ENCODE measurements at places on chromosomes 11 and 22.

DNA sequence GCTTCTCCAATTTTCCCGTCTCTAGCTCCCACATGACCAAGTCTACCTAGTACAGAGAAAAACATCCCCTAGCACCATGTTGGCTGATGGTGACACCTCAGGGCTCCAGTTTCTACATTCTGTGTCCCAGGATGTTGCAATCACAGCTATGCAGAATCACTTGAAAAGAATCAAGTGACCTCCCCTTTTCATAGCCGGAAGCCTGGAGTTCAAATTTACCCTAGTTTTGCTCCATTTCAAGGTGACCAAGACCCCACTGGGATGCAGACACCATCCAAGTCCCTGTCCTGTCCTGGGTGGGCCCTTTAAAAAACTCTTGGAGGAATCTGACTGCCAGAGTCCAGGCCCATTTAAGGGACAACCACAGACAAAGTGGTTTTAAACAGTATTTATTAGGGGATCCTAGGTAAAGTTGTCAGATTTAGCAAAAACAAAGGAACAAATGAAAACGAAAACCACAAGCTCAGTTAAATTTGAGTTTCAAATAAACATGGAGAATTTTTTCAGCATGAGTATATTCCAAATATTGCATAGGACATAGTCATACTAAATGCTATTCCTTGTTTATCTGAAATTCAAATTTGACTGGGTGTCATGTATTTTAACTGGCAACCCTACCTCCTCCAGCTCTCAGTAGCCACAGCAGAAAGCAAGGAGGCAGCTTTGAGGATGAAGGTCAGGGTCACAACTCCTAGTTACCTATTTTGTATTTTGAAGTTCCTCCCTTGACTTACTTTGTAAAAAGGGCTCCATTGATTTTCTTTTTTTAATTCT, 52.4 kb downstream of the MIAT start:
- no peak for DNase-seq

GRCh38 chr11:62169448-62169847, 20.6 kb upstream of the SCGB1D1 start:
- DNase-seq: no peak

GRCh38 chr11:128502726-128503125, 84.6 kb downstream of the ETS1 start:
- DNase-seq: no peak

- DNase-seq: no peak
Observed at GRCh38 chr11:74284466-74284865, 27.0 kb downstream of the P4HA3 start.

DNA sequence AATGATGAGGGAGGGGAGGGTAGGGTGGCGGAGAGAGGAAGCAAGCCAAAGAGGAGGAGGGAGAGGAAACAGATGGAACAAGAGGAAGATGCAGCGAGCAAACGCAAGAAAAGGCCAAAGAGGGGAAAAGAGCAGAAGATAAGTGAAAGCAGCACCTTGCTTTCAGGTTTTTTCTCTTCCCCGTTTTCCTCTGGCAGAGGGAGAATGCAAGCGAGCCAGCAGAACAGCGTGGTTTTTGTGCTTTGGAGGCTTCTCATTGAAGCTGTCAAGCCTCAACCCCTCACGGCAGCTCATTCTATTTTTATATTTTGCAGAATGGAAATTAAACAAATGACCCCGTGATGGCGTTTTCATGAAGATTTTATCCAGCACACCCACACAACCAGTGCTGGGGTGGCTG, 67.1 kb upstream of the GRAMD1B start:
- no peak for DNase-seq

DNA sequence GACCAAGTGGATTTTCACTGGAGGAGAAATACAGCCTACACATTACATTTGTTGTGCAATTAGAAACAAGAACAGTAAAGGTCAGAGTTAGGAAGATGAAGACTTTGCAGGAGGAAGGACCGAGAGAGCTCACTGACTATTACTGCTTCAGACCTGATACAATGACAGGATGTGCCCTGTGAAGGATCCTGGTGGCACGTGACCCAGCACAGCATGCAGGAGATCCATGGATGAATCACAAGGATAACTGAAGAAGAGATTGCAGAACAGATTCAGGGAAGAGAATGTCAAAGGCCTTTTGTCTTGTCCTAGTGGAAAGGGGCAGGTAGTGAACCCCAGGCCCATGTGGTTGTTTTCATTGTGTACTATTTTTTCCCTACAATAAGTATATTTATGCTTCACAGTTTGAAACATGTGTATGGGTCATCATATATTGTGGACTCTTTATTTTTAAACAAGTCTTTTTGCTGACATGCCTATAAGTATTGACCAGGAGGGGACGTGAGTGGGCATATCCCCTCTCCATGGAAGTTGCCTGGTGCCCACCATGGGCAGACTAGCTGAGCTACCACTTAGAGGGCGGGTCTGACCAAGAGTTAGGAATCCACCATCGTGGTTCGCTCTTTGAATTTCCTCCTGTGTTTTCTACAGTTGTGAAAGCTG, 44.3 kb downstream of the RASSF10 start:
- DNase-seq: no peak

DNA sequence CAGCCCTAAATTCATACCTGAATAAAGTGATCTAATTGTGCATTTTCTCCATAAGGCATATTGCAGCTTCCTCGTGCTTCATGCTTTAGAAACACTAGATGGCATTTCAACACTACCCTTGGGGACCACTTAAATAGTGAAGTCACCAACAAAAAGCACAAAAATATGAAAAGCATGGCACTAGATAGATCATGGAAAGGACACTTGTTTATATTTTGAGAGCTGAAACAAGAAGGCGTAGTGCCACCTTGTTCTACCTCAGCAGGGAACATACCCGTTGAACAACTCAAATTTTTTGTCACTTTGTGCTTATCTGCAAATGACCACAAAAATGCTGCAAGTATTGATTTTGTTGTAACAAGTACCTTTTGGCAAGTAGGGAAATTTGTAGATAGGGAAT, 8.6 kb downstream of the TBCEL start:
- no peak for DNase-seq

DNA sequence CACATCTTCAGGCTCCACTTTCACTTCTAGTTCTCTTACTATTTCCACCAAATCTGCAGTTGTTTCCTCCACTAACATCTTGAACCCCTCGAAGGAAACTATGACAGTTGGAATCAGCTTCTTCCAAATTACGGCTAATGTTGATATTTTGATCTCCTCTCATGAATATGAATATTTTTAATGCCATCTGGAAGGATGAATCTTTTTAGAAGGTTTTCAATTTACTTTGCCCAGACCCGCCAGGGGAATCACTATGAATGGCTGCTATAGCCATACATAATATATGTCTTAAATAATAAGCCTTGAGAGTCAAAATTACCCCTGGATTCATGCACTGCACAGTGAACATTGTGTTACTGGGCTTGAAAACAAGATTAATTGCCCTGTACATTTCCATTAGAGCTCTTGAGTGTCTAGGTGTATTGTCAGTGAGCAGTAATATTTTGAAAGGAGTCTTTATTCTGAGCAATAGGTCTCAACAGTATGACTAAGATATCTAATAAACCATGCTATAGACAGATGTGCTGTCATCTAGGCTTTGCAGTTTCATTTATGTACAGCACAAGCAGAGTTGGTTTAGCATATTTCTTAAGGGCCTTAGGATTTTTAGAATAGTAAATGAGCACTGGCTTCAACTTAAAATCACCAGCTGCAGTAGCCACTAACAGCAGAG, 48.3 kb upstream of the LRRC55 start:
- no peak for DNase-seq

DNA sequence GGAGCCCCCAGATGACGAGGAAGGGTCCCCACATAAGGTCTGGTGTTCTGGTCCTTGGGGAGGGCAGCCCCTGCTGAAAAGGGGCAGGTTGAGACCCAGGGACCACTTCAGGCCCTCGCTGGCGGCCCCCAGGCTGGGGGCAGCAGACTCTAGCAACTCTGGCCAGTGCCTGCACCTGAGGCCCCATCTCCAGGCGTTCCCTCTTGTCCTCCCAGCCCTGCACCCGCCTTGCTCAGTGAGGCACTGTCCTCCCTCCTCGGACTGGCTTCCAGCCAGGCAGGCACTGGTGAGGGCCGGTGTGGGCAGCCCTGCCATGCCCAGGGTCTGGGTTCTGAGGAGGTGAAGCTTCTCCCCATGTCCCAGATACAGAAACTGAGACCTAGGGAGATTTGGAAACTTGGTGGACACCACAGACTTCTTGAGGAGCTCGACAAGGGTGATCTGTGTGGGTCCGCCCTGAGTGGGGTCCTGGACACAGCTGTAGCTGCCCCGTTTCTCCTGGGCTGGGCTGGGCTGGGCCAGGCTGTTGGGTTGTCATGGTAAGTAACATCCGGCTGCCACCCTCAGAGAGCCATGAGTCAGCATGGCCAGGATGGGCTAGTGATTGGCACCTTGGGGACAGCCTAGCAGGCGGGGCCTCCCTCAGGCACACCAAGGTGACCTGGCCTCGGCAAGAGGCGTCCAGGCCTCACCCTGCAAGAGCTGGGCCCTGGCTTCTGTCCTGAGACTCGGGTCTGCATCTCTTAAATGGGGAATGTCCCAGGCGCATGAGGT, 11.1 kb upstream of the PHLDA2 start:
- DNase-seq: peak; percentile 61

DNA sequence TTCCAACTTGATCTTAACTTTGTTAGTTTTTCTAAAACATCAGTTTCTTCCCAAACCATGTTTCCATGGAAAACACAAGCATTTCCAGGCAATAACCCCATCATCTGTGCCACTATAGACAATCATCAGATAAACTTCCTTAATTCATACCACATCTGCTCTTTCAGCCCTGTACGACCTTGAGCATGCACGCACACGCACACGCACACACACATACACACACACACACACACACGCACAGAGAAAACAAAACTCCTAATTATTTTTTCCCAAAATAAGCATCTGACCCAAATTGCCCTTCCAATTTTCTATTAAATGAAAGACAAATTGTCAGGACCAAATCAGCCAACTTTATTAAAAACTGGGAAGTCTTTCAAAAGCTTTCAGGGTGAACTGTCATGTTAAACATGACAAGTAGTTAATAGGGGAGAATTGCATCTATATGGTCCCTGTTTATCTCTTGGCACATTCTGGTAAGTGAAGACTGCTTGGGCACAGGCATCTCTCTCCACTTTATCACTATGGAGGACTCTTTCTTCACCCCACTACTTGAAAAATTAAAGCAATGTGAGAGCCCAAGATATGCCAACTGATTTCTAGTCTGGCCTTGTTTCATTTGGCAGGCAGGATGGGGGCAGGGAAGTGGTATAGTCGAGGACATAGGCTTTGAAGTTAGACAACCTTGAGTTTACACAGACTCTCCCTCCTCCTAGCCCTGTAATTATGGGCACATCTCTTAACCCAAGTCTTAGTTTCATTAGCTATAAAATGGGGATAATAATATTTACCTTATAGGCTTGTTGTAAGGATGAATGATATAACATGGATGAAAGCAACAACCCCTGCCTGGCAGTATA, 15.1 kb downstream of the ADM start:
- no peak for DNase-seq

DNA sequence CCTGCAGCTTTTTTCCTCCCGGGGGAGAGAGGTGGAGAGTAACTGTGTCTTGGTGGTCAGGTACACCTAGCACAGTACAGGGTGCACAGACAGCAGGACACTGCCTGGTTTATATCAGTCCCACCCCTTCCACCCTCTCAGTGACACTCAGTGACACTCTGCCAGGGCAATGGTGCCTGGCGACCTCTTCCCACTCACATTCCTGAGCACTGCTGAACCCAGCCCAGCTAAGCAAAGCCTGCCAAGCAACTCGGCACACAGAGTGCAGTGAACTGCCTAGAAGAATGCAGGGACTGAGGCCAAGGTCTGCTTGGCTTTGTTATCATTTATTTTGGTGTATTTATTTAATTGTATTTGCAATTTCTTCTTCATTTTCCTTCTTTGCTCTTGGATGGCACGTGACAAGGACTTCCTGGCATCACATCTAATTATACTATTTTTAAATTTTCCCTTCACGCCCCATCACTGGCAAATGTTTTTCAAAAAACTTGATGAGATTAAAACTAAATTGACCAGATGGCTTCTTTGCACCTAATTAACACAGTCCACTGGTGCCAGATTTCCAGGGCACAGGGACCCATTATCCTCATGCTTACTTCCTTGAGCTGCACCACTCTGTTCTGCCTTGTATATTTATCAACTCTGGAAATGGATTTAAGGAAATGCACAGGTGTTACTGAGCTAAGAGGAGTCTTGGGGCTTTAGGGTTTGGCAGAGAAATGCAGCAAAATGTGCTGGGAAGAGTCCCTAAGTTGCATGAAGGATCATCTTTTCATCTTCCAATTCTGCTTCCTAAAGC, 205.6 kb downstream of the ADAMTS15 start:
- no peak for DNase-seq

DNA sequence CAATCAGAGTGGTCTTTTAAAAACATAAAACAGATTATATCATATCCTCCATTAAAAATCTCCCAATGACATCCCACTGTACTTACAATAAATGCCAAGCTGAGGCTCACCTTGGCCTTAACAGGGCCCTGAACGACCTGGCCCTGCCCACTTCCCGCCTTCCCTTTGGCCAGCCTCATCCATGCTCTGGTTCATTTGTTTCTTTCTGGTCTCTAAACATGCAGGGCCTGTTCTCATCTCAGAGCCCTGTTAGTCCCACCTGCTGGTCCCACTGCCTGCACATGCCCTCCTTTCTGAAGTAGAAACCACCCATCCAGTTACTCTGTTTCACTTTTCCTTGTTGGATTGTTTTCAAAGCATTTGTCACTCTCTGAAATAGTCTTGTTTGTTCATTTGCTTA, 227.4 kb downstream of the INSC start:
- no peak for DNase-seq

- DNase-seq: no peak
Observed at GRCh38 chr11:69560141-69560790, 78.8 kb downstream of the LINC01488 start.

DNA sequence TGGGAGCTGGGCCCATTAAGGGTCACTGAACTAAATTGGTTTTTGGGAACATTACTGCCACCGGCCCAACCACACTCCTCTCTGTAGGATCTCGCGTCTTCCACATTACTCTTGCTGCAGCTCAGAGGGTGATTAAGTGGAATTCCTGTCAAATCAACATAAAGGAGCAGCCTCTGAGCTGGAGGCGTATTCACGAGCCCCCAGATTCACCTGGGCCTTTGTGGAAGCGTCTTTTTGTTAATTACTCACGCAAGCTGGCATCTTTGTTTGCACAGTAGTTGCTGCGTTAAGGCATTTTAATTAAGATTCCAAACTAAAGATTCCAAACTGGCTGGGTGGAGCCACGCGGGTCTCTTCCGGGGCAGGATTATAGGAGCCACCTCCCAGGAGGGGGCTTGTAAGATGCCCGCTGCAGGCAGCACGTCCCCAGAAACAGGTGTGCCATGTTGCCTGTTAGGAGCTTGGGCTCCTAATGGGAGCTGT, 21.5 kb upstream of the RFPL3 start:
- DNase-seq: no peak

DNA sequence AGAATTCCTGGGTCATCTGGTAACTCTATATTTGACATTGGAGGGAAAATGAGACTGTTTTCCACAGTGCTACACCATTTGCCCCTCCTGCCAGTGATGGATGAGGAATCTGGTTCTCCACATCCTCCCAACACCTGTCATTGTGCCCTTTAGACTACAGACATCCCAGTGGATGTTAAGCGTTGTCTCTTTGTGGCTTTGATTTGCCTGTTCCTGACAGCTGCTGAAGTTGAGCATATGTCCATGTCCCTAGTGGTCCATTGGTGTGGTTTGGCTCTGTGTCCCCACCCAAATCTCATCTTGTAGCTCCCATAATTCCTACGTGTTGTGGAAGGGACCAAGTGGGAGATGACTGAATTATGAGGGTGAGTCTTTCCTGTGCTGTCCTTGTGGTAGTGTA, 88.5 kb downstream of the BRD1 start:
- no peak for DNase-seq
